ENCODE measurements at places on chromosomes 7 and 10.

DNA sequence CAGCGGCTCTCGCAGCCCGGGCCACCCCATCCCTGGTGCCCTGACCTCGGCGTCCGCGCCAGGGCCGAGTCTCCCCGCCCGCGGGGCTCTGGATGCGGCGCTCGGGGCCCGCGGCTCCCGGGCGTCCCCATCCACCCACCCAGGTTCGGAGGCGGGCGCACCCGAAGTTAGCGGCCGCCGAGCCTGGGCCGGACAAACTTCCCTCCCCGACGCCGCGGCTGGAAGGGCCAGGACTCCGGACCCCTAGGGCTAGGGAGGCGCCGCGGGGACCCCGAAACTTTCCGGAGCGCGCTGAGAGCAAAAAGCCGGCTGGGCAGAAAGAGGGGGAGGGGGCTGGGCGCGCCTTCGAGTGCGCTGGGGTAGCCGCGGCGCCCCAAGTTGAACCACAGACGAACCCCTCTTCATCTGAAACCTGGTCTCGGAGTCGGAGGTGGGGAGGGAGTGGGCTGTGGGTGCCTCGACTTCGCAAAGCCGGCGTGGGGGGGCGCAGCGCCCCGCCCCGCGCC, 3.7 kb upstream of the ELFN1 start:
- no peak for DNase-seq

- no peak for DNase-seq
These were observed 7.8 kb upstream of the LFNG start for GRCh38 chr7:2511769-2512168.

- no peak for DNase-seq
These were observed 172.8 kb downstream of the ZMYND11 start for GRCh38 chr10:308101-308500.

GRCh38 chr7:69403169-69403568, 195.1 kb upstream of the AUTS2 start:
- no peak for DNase-seq

DNA sequence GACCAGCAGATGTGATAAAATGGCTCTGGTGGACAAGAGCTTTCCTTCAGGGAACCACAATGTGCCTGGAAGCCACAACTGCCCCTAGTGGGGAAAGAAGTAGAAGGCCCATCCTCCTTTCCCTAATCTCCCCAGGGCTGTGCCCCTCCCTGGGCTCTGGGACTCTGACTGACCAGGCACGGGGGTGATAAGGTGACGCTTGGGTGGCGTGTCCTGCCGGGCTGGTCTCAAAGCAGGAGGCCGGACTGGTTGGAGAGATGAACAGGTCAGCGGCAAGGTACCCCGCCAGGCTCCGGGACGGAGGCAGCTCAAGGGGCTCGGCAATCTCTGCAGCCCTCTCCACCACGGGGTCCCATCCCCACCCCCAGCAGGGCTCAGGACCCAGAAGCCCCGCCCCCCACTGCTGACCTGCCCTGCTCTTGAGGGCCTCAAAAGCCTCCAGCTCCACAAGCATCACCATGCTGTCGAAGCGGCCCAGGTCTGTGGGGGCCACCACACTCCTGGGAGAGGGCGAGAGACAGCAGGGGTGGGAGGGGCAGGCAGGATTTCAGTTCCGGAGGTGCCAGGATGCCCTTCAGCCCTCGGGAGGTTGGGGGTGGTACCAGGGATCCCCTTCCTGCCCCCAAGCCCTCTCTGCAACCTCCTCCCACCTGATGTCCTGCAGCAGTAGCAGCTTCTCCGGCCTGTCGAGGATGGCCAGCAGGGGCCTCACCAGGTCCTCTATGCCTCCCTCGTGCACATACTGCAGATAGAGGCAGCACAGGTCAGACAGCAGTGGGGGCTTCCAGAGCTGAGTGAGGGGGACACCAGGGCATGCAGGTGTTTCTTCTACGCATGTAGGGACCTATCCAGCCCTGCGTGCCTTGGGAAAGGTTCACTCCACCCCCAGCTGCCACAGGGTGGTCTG, 12.2 kb downstream of the LZTS2 start:
- no peak for DNase-seq

GRCh38 chr10:64408391-64409183, 887.4 kb downstream of the REEP3 start:
- DNase-seq = no peak
